Endothelial cell of umbilical vein (primary cell): ENCODE measurements at places on chromosomes 13 and 19. TPM values are rescaled to one million over a fixed set of nuclear protein-coding genes. Genes with fewer than 3 reads are reported as not detected.

GRCh38 chr13:104408733-104409132, 1342.5 kb upstream of the SLC10A2 start:
- DNase-seq: peak; percentile 54

DNA sequence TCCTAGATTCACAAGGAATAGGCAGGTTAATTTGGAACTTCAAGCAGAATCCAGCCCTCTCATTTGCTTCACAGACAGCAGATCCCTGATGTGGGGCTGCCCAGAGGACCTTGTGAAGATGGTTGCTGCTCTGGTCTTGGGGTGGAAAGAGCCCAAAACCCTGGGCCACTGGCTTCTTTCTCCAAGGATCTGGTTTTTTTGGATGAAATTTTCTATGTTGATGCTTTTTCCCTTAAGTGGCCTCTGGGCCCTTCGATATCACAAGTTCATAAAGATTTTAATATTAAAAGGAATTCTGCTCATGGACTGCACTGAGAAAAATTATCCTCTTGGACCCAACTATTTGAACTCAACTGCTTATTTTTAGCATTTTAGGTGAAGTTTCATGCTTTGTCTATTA, 421.1 kb downstream of the KLF5 start:
- no peak for DNase-seq

GRCh38 chr19:53808710-53809125, 15.4 kb downstream of the NLRP12 start:
- DNase-seq: peak; percentile 47

DNA sequence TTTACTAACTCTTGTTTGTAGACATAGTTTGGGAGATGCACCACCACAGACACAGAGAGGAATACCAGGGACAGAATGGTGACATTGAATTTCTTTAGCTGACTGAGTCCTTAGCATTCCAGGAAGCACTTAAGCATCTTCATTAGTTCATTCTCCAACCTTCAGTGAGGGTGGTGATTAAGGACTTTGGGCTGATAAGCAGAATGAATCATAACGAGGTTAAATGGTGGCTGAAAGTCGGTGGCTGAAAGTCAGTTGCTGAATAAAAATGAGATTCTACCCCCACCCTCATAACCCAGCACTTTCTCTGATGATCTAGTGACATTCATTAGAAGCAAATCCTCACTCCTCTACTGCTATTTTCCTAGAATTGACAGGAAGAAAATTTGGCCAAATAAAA, 10.6 kb downstream of the PCDH8 start:
- no peak for DNase-seq

DNA sequence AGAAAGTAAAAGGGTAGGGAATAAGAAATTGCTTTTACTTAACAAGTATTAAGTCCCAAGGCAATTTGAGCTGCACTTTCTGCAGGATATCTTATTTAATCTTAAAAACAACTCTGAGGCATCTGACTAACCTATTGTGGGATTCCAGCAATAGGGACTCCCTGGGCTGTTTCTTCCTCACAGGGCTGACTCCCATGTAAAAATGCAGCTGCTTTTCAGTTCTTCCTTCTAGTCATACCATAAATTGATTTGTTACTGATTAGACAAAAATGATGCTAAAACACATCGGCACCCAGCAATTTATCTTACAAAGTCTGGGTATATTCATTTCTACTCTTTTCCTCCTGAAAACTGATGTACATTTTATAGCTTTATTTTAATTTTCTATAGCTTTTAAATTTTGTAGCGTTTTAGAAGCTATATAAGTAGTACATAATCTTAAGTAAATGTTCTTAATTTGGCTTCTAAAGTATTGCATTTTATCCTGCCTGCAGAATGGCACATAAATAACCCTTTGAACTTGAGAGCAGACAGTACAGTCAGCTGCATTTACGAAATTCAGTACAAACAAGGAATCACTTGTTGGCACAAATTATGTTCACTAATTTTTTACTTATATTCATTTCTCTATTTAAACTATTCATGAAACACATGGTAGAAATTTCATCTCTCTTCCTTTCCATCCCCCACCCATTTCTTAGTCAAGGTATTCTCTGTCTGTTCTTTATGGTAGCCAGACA, 102.4 kb upstream of the FRY start:
- DNase-seq: no peak

GRCh38 chr13:105692769-105693168, 842.7 kb downstream of the EFNB2 start:
- DNase-seq: no peak

- peak; percentile 66 for DNase-seq
Measured at GRCh38 chr19:18437491-18438330, at the start of gene ISYNA1. ISYNA1 (minus strand) TSS chr19:18438133; CDS start chr19:18437979, 154 bp downstream.

The BCAM gene
- total RNA-seq: 28.5 and 29.0 TPM in 2 replicates

The LSM14A gene
- 114 and 122 TPM in 2 replicates for total RNA-seq

The ZNF570 gene
- total RNA-seq: 3.9 and 5.0 TPM in 2 replicates
